Endothelial cell of umbilical vein (primary cell): ENCODE measurements at places on chromosomes 1 and 21. TPM values are rescaled to one million over a fixed set of nuclear protein-coding genes. Genes with fewer than 3 reads are reported as not detected.

CNR2 gene
- total RNA-seq = not detected in 2 replicates

OR2T29 gene
- not detected in 2 replicates for total RNA-seq

ADAR gene
- 128 and 141 TPM in 2 replicates for total RNA-seq

ZSCAN20 gene
- total RNA-seq = 4.7 and 5.8 TPM in 2 replicates

MIXL1 gene
- 1.2 TPM in 2 replicates for total RNA-seq

ST6GALNAC5 gene
- not detected in 2 replicates for total RNA-seq

SNAP47 gene
- 24.0 and 25.3 TPM in 2 replicates for total RNA-seq

MMP23B gene
- 5.3 TPM in 1 of 2 replicates, not detected in the other for total RNA-seq

AMPD1 gene
- not detected in 2 replicates for total RNA-seq

NBPF6 gene
- total RNA-seq = not detected in 2 replicates

TFF2 gene
- not detected in 2 replicates for total RNA-seq

SPRR2E gene
- total RNA-seq = not detected in 2 replicates

BTBD19 gene
- 69.9 and 72.5 TPM in 2 replicates for total RNA-seq

FHAD1 gene
- total RNA-seq = 0.51 and 0.69 TPM in 2 replicates

OPRD1 gene
- not detected in 2 replicates for total RNA-seq

MYOG gene
- total RNA-seq = not detected in 2 replicates

MEX3A gene
- total RNA-seq = 23.6 and 26.6 TPM in 2 replicates

TMEM39B gene
- total RNA-seq = 43.7 and 47.3 TPM in 2 replicates

SUSD4 gene
- total RNA-seq = not detected in 2 replicates

TNFRSF1B gene
- 65.9 and 66.0 TPM in 2 replicates for total RNA-seq

IGSF21 gene
- total RNA-seq = not detected in 2 replicates

UBXN10 gene
- total RNA-seq = not detected in 2 replicates

CELA2B gene
- total RNA-seq = not detected in 2 replicates

ALX3 gene
- total RNA-seq = not detected in 2 replicates
